ENCODE measurements at places on chromosomes 16 and 17.

GRCh38 chr16:920051-920681, 50.6 kb downstream of the LMF1 start:
- DNase-seq: no peak

DNA sequence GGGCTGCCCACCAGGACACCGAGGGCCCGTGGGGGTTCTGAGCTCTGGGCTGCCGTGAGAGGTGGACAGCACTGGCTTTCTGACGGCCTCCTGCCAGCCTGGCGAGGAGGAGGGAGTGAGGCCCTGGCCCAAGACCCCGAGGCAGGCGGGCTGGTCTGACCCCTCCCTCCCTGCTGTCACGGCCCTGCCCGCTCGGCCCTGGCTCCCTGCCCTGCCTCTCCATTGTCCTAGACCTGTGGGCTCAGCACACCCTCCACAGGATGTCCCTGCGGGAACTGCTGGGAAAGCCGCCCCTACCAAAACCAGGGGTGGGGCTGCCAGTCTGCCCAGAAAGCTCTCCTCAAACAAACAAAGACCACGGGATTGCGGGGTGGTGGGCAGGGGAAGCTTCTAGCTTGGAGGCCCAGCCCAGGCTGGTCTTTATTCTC, 20.7 kb downstream of the SPNS2 start:
- DNase-seq: no peak

DNA sequence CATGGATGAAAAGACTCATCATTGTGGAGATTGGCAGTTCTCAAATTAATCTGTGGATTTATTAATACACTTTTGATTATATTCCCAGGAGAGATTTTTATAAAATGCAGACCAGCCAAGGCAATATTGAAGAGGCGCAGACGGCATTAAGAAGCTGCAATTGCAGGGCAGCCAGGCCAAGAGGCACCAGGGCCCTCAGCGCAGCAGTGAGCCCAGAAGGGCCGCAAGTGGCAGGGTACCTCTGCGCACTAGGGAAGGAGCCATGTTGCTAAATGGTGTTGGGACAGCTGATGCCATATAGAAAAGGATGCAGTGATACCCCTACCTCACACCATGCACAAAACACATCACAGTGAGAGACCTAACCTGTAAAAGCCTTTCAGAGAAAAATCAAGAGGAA, 36.6 kb upstream of the CHMP6 start:
- no peak for DNase-seq

DNA sequence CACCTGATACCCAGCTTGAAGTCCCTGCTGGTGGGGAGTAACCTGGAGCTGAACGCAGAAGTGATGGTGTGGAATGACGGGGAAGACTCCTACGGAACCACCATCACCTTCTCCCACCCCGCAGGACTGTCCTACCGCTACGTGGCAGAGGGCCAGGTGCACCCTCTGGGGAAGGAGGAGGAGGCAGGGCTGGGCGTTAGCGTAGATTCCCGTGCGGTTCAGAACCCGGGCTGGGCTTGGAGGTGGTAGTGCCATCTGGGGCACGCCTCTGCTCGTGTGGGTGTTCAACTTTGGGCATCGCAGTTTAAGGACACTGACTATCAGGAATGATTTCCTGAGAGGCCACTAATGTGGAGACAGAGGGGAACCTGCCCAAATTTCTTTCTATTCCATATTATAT, 18.3 kb downstream of the ITGAX start:
- DNase-seq: no peak

- DNase-seq: no peak
These were observed 30.2 kb downstream of the CACNG5 start for GRCh38 chr17:66865151-66865550.

Data from esophagus squamous epithelium (tissue), 5 donors.